ENCODE measurements at places on chromosomes 4 and X.
A peak's percentile ranks its signal among the peaks of the same experiment; 100 is the strongest.

DNA sequence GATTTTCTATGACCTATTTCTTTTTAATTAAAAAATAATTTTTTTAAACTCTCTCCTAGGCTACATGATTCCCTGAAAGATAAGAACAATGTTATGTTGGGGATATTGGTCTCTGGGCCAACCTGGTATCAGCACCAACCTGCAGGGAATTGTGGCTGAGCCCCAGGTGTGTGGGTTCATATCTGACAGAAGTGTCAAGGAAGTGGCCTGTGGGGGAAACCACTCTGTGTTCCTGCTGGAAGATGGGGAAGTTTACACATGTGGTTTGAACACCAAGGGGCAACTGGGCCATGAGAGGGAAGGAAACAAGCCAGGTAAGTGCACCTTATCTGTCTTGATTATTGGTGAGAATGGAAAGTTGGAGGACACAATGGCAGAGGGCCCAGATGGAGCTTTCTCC lies 13.5 kb downstream of the HERC3 start:
- DNase-seq, result no peak

GRCh38 chr4:6716018-6716911 lies at the start of gene BLOC1S4:
BLOC1S4 (plus strand) TSS chr4:6716174; CDS start chr4:6716210, 36 bp downstream.
- peak; percentile 70 for DNase-seq

DNA sequence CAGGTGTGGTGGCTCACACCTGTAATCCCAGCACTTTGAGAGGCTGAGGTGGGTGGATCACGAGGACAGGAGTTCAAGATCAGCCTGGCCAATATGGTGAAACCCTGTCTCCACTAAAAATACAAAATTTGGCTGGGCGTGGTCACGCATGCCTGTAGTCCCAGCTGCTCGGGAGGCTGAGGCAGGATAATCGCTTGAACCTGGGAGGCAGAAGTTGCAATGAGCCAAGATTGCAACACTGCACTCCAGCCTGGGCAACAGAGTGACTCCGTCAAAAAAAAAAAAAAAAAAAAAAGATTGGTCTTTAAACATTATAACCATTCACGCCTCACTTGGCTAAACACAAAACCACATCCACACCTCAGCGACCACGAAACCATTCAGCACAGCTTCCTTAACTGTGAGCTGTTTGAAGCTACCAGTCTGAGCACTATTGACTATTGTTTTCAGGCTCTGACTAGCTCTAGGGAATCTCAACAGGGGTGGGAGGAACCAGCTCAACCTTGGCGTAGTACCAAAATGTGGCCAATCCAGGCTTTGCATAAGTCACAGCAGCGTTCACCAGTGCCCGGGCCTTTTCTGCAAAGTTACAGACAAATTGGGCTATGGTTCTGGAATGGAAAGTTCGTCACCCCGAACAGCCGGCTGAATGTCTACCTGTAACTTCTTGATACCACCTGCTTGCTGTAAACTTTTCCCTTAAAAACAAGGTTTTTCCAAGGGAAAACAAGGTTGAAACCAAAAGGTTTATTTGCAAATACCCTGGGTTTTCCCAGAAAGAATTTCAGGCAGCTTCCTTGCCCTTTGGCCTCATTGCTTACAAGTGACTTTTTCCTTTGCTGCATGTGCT lies 73.6 kb upstream of the DHX15 start:
- DNase-seq, result no peak

DNA sequence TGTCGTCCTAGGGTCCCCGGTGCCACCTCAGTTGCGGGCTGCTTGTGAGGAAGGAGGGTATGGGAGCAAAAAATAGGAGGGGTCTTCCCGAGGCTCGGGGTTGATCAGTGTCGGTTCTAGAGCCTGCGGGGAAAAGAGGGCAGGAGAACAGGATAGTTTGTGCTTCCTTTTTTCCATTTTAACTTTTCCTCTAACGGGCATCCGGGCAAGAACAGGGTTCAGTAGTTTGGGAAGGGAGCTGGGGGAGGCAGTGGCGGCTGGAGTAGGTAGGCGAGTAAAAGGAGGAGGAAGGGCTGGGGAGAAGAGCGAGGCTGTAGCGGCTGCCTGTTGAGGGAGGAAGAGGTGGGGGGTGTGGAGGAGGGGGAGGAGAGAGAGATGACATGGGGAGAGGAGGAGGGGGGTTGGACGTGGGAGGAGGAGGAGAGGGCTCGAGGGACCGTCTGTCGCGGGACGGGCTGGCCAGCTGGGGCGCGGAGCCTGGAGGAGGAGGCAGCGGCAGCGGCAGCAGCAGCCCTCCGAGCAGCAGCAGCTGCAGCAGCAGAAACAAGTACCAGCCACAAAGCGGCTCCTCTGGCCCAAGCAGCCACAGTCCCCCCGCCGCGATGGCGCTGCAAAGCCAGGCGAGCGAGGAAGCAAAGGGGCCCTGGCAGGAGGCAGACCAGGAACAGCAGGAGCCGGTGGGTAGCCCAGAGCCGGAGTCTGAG lies at the start of gene SLC16A2:
Gene SLC16A2, plus strand, starts transcription at position 458 of the 704 bp plus-strand sequence. Its CDS starts 145 bp downstream, at position 603.
- DNase-seq, result peak; percentile 52

- DNase-seq, result no peak
Observed at GRCh38 chr4:61533140-61533539, 333.0 kb downstream of the ADGRL3 start.

DNA sequence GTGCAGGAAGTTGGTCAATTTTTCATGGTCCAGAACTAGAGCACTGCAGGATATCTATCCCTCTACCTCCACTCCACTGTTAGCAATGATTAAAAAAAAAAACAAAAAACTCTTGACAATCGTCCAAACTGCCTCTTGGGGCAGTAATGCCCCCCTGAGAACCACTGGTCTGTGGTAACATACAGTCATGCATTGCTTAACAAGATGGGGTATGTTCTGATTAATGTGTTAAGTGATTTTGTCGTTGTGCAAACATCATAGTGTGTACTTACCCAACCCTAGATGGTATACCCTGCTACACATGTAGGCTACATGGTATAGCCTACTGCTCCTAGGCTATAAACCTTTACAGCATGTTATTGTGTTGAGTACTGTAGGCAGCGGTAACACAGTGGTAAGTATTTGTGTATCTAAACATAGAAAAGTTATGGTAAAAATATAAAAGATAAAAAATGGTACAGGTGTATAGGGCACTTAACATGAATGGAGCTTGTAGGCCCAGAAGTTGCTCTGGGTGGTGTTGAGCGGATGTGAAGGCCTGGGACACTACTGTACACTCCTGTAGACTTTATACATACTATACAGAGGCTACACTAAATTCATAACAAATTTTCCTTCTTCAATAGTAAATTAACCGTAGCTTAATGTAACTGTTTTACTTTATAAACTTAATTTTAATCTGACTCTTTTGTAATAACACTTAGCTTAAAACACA lies 34.1 kb downstream of the ART3 start:
- no peak for DNase-seq

GRCh38 chr4:165921546-165921945 lies 48.5 kb downstream of the TLL1 start:
- no peak for DNase-seq

- DNase-seq, result no peak
Observed at GRCh38 chrX:48937054-48937907, 18.5 kb upstream of the PIM2 start.

DNA sequence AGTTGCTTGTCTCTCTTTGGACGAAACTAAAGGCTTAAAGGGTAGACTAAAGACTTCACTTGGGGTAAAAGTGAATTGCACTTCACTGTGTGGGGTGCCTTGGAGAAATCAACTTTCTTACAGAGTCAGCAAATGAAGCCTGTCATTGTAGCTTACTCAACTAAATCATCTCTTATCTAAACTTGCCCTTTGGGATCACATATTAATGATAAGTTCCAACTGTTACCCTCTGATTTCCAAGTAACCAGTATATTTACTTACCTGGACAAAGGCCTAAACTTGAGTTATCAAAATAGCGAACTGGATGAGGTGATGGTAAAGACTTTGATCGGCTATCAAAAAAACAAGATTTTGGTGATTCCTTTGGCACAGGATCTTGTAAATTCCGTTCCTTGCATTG lies 8.9 kb upstream of the BDH2 start:
- no peak for DNase-seq

DNA sequence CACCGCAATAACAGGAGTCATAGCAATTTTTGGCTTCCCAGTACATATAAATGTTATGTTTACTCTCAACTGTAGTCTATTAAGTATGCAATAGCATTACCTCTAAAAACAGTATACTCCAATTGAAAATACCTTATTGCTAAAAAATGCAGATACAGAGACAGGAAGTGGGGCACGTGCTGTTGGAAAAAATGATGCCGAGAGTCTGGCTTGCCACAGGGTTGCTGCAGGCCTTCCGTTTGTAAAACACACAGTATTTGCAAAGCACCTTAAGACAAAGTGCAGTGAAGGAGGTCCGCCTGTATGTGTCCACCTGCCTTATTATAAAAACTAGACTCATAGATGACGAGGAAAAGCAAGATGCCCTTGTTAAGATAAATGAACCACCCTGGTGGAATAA lies 23.5 kb downstream of the CD99 start:
- DNase-seq, result no peak

DNA sequence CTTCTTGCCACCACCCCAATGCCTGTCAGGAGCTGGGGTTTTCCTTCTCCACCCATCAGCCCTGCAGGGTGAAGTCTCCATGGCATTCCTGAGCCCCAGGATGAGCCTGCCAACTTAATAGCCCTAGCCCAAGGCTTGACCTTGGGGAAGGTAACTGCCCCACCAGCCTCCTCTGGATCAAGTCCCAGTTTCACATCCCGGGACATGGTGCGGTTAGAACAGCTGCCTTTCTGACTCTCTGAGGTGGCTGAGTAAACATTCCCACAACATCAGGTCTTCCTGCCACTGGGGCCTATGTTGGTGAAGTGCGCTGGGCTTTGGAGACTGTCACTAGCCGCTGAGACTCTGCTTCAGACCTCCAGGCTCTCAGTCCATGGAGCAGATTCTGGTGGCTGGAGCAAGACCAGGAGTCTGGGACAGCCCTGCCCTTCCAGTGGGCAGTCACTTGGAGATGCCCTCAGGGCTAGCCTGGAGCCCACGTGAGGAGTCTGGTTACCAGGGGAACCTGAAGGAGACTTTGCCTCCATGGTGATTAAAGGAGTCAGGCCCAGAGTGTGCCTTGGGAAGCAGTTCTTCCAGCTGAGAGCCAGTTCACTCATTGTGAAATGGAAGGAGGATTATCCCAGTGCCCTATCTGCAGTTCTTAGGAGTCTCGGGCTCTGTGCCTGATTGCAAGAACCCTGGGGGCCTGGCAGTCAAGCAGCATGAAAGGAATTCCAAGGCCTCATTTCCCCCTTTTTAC lies 56.8 kb downstream of the SMIM20 start:
- no peak for DNase-seq

- DNase-seq, result peak; percentile 34
Observed at GRCh38 chr4:182724414-182724813, 192.8 kb downstream of the DCTD start.

DNA sequence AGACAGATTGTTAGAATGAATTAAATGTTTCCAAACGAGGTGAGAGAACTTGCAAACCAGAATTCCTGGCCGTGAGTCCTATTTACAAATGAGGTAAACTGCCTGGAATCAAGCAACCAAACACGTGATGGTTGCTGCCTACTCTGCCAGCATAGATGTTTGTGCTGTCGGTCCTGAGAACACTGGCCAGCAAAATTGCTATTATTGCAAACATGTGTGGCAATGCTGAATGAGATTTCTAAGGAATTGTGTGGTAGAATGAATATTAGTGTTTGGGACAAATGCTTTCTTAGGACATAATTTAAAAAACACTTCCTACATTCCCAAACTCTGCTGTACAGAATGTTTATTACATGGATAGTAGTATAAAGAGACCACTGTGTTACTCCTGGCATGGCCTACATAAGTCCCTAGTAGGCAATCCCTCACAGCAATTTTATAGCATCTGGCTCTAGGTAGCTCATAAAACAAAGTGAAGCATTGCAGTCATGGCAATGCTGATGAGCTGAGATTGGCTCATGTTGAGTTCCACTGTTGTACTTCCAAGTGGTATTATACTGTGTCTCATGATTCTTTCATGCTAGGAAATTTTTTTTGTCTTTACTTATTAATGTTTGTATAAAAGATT lies 605.2 kb upstream of the EPHA5 start:
- DNase-seq, result peak; percentile 17

DNA sequence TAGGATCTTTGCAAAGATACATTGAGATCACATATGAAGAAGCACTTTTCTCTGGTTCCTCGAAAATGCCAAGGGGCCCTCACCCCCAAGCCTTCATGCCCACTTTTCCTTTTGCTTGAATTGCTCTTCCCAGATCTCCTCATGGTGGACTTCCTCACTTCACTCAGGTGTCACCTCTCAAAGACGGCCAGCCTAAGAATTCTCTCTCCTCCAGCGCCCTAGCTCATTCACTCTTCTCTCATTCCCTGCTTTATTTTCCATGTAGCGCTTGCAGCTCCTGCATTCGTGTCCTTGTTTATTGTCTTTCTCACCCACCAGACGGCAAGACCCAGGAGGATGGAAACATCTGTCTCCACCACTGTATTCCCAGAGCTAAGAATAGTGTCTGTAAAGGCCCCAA lies 32.9 kb downstream of the CCKAR start:
- DNase-seq, result no peak

DNA sequence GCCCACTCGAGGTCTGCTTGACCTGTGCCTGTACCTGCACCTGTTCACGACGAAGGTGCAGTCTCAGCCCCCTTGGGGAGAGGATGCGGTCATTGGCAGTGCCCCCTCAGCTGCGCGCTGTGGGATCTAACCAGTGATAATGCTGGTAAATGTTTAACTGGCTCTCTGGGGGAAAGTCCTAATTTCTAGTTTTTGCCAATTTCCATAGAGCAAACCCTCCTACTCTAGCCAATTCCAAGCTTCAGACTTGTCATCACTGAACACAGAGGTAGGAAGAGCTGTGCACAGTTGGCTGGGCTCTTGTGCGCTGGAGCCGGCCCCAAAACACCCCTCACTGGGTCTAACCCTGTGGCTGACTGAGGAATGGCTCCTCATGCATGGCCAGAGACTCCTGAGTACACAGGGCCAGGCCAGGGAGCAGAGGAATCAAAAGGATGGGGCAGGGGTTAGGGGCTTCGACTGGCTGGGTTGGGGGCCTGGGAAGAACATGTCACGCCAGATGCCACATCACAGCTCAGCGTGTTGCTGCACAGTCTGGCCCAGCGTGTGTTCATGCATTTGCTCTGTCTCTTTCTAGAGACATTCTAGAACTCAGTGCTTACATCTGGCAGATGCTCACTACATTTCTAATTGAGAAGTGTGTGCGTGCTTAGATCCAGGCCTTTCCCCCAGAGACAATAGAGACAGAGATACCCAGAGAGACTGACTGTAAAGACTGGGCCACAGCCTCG lies 270.8 kb downstream of the BCOR start:
- DNase-seq, result no peak

DNA sequence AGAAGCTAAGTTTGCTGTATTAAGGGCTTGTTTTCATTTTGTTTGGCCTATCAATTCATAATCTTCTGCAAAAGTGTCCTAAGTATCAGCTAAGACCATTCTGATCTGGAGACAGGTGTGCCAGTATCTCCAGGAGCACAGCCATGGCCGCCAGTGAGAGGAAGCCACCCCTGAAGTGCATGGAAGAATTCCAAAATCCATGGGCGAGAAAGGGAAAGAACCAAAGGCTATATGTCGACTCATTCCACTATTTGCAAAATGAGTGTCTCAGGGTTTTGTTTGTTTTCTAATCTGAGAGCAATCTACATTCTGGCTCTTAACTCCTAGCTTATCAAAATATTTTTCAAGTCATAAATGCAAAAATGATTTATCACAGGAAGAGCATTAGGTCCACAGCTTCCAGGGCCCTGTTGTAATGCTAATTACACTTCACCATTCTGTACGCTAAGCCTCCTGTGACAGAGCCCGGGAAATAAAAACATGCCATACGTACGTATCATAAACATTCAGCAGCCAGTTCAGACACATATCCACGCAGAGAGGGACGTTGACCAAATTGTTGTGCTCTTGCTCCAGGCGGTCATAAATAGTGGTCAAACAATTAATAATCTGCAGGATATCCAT lies 137.3 kb upstream of the FTHL17 start:
- DNase-seq, result peak; percentile 48

GRCh38 chr4:86582410-86582809 lies 11.7 kb upstream of the PTPN13 start:
- no peak for DNase-seq

Measured in AG09309 (cell line).